Calu3 (cell line): ENCODE measurements at places on chromosomes 2 and 18.

DNA sequence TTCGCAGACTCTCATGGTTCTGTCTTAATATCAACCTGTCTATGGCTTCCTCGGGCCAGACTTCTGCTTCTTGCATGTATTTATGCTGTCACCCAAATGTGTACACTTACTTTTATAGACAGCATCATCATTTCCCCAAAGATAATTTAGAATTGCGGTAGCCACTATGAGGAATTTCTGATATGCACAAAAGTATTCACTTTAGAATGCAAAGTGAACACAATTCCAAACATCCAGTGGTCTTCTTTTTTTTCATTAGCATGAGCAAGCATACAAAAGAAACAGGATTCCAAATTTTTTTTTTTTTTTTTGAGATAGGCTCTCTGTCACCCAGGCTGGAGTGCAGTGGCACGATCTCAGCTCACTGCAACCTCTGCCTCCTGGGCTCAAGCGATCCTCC lies 21.0 kb upstream of the MCFD2 start:
- no peak for DNase-seq

DNA sequence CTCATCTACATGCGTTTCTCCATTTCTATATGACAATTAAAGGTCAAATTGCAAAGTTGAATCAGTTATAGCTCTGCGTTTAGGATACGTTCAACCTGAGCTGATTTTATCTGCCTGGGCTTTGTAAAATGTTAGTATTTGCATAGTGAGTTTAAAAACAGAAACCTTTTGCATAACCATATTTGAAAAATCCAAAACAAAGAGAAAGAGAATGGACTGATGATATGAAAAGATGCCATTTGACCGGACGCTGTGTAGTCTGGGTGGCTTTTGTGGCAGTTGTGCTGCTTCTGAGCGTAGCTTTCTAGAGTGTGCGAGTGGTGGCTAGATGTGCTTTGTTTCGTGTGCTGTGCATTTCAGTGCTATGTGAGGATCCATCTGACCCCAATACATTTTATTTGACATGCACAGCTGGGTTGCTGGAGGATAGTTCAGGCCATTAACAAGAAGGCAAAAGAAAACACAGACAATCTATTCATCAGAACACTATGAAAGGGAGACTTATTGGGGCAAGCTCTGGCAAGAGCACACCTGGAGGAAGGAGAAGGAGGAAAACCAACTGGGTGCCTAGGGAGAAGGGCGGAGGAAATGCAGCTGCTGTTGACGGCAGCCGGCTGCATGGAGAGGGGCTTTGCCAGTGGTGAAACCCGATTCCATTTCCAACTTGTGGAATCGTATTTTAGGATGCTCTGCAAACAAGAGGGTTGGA lies 126.8 kb downstream of the ACOXL start:
- DNase-seq, result no peak

- DNase-seq, result peak; percentile 12
Observed at GRCh38 chr2:157971702-157972101, 95.6 kb upstream of the ACVR1 start.

DNA sequence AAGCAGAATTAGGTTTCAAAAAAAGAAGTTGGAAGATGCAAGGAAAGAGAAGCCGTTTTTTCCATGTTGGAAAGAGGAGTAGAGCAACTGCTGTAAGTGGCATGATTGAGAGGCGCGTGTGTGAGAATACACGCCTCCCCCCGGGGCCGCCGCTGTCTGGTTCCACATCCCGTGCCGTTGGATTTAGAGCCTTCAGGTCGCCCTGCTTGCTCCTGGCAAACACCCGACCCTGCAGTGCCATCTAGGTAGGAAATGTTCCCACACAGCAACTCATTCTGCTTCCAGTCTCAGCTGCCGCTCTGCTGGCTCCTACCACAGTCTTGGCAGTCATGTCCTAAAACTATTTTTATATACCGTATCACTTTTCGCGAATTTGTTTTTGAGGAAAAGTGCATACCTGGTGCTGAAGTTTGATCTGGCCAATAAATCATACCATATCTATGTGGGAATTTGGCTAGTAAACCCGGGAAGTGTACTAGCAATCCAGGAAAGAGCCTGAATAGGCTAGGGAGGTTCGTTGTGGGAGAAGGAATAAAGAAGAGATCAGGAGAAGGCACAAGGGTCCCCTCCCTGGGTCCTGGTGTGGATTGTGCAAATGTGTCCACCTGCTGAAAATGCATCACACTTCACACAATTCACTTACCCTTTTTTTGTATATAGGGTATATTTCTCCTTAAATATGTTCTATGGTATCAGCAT lies 372.7 kb downstream of the FBXO15 start:
- no peak for DNase-seq

DNA sequence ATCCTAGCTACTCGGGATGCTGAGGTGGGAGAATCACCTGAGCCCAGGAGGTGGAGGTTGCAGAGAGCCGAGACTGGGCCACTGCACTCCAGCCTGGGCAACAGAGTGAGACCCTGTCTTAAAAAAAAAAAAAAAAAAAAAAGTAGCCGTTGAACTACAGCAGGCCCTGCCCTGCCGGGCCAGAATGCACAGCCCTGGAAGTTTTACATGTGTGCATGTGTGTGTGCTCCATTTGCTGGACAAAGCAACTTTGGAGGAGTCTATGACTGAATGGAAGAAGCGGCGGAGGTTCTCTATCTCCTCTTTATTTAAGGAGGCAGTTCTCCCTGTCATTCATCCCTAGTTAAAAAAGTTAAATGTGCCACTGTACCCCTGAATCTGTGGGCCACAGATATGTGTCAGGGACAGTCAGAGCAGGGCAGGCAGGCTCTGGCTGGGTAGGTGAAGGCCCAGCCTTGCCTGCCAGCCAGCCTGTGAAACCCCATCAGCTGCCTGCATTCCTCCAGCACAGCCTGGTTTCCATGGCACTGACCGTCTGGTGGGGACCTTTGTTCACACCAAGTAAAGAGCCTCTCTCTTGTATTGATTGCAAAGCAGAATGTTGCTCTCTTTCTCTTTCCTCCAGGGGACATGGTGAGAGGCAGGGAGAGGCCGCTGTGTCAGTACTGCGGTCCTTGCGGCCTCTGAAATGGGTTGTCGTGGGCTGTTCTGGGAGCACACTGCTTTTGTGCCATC lies 10.9 kb downstream of the LIPG start:
- no peak for DNase-seq

- DNase-seq, result no peak
Observed at GRCh38 chr2:28635191-28635611, 116.4 kb upstream of the PPP1CB start.

- DNase-seq, result no peak
Observed at GRCh38 chr2:28982381-28982950, 1.4 kb downstream of the TOGARAM2 start.

DNA sequence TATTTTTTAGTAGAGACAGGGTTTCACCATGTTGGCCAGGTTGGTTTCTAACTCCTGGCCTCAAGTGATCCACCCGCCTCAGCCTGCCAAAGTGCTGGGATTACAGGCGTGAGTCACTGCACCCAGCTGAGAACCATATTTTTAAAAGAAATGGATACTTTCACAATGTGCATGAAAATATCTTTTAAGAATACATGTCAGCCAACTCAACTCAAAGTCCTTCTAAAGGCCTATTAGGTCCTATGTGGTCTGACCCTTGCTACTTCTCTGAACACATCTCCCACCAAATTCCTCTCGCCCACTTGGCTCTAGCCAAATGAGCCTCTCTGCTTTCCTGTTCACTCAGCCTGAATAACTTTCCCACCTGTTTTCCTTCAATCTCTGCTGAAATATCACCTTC lies 119.6 kb downstream of the MTX2 start:
- DNase-seq, result no peak

DNA sequence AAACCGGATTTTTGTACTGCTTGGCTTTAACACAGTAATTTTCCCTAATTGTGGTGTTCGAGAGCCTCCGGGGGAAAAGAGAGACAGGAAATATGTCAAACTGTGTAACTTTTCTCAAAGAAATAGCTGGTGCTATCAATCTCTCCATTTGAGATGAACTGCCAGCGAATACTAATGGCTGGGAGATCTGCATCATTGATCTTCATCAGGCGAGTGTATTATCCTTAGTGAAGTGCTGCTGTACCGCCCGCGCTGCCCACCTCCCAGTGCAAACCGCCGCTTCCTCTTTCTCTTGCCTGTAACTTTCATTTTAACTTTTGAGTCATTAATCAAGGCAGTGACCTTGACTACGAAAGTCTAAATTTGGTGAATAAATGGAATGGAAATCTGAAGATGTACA lies 246.1 kb upstream of the ST6GAL2 start:
- no peak for DNase-seq

DNA sequence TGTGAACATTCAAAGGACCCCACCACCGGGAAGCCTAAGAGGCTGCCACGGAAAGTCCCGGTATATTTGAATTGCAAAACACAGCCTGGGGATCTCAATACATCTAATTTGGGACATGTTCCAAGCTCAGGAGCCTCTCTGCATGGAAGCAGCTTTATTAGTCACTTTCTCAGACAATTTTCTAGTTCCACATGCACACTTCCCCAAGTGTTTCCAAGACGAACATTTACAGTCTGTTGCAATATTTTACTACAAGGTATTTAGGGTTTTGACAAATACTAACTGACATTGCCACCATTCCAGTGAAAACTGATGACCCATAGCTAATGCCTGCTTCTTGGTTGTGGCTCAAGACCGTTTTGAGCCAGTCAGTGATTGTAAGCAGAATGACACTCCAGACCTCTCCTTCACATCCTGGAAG lies 145.3 kb downstream of the NCKAP5 start:
- DNase-seq, result no peak

DNA sequence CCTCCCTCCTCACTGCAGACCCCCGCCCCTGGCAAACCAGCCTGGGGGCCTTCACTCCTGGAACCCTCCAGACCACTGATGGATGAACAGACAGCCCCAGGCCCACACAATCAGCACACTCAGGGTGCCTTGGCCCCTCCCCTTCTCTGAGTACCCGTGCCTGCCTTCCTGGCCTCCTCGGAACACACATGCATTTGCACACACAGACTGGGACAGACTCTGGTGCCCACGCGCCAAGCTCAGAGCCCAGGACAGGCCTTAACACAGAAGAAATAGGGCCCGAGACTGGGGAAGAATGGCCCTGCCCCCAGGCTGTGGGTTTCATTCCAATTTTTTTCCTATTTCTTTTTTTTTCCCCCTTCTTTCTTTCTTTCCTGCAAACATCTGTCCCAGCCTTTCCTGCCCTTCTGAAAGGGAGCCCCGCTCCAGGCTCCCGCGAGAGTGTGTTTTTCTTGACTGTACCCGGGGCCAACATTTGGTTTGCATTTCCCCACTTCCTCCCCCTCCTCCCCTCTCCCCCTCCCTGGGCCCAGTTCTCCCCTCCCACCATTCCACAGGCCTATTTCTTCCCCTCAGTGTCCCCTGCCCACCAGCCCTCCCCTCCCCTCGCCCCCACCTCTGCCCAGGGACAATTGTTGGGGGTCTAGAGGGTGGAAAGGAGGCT lies 618 bp upstream of the TNS1 start:
- DNase-seq, result no peak

- no peak for DNase-seq
Observed at GRCh38 chr2:239673641-239674040, 272.8 kb upstream of the HDAC4 start.

DNA sequence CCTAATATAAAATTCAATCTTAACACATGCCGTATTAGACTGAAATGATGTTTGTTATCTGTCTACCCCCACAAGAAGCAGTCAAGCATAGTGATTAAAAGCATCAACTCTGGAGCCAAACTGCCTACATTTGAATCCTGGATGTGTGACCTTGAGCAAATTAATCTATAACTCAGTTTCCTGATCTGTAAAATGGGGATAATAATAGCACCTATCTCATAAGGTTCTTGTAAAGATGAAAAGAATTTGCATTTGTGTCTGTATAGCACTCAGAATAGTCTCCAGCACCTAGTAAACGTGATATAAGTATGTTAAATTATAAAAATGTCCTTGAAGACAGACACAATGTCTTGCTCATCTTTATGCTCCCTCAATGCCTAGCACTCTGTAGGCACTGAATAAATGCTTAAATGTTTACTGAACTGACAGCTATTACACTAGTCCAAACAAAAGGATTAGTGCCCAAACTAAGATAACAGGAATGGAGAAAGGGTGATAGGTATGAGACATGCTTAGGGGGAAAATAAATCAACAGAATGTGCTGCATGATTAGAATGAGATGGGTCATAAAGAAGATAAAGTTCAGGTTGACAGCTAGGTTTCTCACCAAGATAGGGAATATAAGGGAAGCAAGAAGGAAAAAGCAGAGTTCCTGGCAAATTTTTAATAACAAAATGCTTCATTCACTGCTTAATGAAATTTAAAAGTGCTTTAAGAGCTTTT lies 180.6 kb downstream of the ATAD2B start:
- no peak for DNase-seq
